CD4-positive, alpha-beta T cell (primary cell): ENCODE measurements at places on chromosomes 7 and 10. TPM values are rescaled to one million over a fixed set of nuclear protein-coding genes. Genes with fewer than 3 reads are reported as not detected.

DNA sequence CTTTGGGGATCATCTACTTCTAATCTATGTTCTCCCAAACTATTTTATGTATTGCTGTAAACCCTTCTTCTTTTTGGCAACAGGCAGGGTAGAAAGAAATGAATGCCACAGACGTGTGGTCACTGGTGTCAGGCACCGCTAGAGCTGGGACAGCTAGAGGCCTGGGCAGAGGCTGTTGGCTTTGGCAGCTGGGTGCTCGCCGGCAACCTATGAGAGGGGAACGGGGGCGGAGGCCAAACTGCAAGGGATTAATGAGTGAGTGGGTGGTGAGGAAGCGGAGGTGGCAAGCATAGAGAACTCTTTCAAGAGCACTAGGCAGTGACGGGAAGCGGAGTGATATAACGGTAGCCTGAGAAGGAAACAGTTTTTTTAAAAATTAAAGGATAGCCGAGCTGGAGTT lies 78.5 kb downstream of the CREB5 start:
- no peak overlapping the region for H3K27ac ChIP-seq
- no peaks in the 10 kb centered on the region for H3K4me1 ChIP-seq

- H3K27ac ChIP-seq: no peak overlapping the region
- DNase-seq: no peak
- no peaks in the 10 kb centered on the region for H3K27me3 ChIP-seq
Observed at GRCh38 chr10:84497978-84498377, 169.6 kb downstream of the CCSER2 start.

DNA sequence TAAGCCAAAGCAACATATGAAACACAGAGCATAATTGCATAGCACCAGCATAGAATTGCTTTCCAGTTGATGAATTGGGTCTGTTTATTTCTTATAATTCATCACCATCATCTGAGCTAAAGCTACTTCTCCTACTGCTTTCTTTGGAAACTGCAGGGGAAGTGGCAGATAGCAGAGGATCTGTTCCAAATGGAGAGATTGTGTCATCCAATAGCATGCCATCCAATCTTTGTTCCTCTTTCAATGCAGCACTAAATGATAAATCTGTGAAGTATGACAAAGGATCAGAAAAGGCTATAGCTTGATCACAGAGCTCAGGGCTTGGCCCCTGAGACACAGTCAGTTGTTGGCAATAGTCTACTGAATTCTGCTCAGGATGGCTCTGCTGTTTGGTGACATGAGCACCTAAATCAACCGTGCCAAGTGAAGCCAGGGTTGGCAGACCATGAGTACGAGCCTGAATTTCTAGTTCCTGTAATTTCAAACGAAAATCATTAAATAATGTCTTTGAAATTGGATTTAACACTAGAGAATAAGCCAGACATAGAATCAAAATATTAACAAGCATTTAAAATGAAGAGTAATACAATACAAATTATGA lies 90.0 kb downstream of the TFEC start:
- no peak overlapping the region for H3K4me3 ChIP-seq
- no peak for DNase-seq
- no peak overlapping the region for H3K27ac ChIP-seq

GRCh38 chr10:62514079-62514693 lies 140.0 kb downstream of the ZNF365 start:
- H3K27ac ChIP-seq: no peak overlapping the region
- no peaks in the 10 kb centered on the region for H3K36me3 ChIP-seq
- no peaks in the 10 kb centered on the region for H3K27me3 ChIP-seq
- H3K4me1 ChIP-seq: no peaks in the 10 kb centered on the region

KLHL7 gene
- 19.6 TPM for total RNA-seq

ZNF680 gene
- total RNA-seq: 8.9 TPM

SGMS1 gene
- 24.8 TPM for total RNA-seq

PNLIP gene
- total RNA-seq: not detected

ARMC10 gene
- 6.9 TPM for total RNA-seq

DNA sequence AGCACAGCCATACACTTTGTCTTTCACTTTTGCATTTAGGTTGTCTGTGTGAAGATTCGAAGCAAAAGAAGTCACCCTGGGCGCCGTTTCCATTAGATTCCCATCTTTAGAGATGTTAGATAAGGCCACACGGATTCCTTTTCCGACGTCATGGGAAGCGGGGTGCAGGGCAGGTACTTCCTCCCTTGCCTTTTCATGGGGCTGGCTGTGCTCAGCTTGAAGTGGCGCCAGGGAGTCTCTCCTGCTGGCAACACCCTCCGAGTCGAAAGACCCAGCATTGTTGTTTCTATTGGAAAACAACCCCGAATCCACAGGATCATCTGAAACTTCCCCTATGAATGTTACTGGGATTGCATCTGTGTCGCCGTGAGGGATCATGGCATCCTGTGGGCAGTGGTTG lies 246.4 kb upstream of the GRB10 start:
- H3K27ac ChIP-seq: no peak overlapping the region
- no peaks in the 10 kb centered on the region for H3K36me3 ChIP-seq
- H3K27me3 ChIP-seq: no peaks in the 10 kb centered on the region
- no peak overlapping the region for H3K4me3 ChIP-seq
- H3K4me1 ChIP-seq: no peaks in the 10 kb centered on the region
- DNase-seq: no peak

PNLIPRP3 gene
- not detected for total RNA-seq

- no peaks in the 10 kb centered on the region for H3K36me3 ChIP-seq
- peaks cover 2% of the 10 kb centered on the region for H3K27me3 ChIP-seq
- H3K27ac ChIP-seq: no peak overlapping the region
- no peak overlapping the region for H3K4me3 ChIP-seq
- DNase-seq: no peak
Observed at GRCh38 chr7:138257459-138258196, 181.4 kb downstream of the AKR1D1 start.

- no peak for DNase-seq
- no peak overlapping the region for H3K4me3 ChIP-seq
Observed at GRCh38 chr7:117068511-117069145, 115.3 kb downstream of the ST7 start.

HYAL4 gene
- not detected for total RNA-seq
